NCI-H2171 treated with DMSO at 0.1 percent for 48 hours (cell line): ENCODE measurements at places on chromosomes 3 and 15.

GRCh38 chr3:16300307-16300706 lies 35.3 kb downstream of the OXNAD1 start:
- DNase-seq, result no peak

DNA sequence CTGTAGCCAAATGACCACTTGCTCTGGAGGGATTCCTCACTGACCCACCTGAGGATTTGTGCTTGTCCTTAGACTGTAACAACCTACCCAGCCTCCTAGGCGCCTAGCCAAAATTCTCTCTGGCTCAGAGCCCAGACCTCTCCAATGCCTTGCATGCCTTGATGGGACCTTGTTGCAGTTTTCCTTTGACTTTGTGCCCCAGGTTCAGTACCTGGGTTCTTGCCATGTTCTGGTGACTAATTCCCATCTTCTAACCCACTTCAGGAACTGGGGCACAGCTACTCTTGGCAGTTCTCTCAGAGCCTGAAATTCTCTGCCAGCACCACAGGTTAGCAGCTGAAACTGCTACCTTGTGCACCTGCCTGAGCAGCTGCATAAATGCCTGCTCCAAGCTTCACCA lies 27.0 kb upstream of the UBE3A start:
- DNase-seq, result peak; percentile 5

DNA sequence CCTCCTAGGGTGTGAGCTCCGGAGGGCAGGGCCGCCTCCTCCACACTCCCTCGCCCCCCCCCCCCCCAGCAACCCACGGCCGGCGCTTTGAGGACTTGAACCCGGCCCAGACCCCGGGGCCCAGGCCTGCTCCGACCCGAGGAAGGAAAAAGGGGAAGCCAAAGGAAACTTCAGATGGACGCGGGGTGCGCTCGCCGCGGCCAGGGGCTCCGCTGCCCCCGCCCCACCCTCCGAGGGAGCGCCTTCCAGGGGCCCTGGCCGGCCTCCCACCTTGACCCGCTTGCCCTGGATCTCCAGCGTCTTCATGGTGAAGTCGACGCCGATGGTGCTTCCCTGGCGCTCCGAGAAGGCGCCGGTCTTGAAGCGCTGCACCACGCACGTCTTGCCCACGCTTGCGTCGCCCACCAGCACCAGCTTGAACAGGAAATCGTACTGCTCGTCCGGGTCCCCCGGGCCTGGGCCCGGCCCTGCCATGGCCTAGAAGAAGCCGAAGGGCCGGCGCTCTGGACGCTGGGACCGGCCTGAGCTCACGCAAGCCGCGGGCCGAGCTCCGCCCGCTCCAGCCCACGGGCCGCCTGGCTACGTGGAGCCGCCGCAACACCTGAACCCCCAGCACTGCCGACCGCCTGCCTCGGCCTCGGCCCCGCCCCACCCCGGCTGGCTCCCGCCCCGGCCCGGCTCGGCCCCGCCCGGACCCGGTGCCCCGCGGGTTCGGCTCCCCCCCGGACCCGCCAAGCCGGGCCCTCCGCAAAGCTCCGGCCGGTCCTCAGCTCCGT lies 400 bp downstream of the RAB43 start:
- DNase-seq, result no peak

- DNase-seq, result no peak
These were observed 14.5 kb downstream of the ALPK3 start for GRCh38 chr15:84831613-84832012.

- no peak for DNase-seq
These were observed 4.4 kb downstream of the COX17 start for GRCh38 chr3:119672776-119673175.

DNA sequence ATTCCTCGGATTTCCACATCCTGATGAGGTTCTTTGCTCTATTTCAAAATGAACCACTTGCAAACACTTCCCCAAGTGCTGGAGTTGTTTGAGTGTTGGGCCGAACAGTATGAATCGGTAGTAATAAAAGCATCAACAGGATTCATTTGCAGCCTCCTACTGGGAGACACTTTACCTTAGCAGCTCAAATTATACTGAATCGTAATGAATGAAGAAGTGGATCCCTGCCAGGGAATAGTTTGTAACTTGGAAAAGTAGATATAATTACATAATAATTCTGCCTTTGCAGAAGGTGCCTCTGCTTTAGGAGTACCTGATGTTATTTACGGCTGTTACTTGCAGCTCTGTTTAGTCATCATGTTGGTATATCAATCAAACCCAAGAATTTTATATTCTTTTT lies 669.1 kb downstream of the CADM2 start:
- DNase-seq, result no peak

DNA sequence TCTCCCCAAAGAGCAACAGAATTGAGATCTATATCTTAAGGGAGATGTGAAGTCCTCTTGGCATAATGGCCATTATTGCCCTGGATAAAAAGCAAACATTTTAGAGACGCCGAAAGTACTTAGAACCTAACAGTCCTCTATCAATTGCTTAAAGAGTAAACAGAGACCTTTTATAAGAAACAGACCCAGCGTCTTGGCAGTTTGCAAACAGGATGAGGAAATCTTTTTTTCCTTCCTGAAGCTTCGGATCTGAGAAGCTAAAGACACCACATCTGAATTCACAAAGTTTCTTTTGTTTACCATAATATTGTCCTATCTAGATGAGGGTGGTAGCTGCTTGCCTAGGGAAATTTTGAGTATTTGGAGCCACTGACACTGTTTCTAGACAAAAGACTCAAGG lies 59.9 kb upstream of the LIMD1 start:
- DNase-seq, result no peak

GRCh38 chr3:132606085-132606484 lies 9.0 kb downstream of the ACKR4 start:
- no peak for DNase-seq
